ENCODE measurements at places on chromosomes 6 and 20. TPM values are rescaled to one million over a fixed set of nuclear protein-coding genes. Genes with fewer than 3 reads are reported as not detected.

- ATAC-seq = no peak
Observed at GRCh38 chr20:52953020-52953419, 19.1 kb upstream of the TSHZ2 start.

DNA sequence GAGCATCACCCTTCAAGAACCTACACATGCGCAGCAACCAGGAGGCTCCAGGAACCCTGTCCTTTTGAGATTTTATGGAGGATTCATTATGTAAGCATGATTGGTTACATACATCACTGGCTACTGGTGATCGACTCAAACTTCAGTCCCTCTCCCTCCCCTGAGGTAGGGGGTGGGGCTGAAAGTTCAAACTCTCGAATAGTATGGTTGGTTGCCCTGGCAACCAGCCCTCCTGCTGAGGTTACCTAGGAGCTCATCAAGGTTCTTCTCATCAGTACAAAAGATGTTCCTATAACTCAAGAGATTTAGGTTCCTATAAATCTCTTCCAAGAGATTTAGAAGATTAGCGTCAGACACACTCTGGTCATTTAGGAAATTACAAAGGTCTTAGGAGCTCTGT is 21.9 kb upstream of the ZSCAN9 start:
- ATAC-seq = no peak

DNA sequence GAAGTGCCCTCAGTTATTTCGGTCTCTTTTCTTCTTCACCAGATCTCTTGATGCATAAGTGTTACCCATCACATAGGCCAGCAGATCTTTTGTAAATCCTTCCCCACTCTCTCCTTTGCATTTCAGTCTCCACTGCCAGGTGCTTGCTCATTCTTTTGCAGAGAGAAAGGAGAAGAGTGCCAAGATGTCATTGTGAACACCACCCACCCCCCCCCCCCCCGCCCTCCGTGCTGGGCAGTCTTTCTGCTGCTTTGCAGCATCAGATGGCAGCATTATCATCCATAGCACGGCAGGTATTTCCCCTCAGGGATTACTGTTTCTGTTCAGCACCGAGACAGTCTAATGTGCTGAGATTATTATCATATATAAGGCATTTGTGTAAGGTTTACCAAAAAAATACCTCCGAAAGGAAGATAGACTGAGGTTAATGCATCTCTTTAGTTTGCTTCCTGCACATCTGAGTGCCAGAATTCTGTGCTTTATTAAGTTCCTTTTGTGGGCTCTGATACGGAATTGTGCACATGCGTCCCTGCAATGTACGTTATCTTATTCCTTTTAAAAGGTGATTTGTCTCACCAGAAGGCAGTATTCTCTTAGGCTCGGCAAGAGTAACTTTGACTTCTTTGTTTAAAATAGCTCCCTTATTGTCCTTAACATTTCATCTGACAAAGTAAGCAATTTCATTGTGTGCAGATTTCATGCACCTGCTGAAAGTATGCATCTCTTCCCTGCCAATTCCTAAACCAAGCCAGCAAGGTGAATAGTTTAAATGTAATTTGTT is 128.8 kb downstream of the PHACTR1 start:
- ATAC-seq = no peak

DNA sequence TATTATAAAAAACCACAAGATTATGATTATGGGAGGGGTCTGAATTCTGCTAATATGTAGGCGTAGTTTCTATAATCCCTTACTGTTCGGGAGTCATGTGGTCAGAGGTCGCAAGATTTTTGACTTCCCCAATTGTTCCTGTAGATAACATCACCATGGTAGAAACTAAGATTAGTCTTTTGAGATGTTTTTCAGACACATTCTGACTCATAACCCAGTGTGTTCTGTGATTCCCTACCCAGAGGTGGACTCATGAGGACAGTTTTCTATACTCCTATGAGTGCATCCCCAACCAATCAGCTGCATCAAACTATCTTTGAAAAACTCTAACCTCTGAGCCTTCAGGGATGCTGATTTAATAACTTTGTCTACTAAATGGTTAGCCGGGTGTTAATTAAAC is 175.5 kb downstream of the RFPL4B start:
- ATAC-seq = no peak

DNA sequence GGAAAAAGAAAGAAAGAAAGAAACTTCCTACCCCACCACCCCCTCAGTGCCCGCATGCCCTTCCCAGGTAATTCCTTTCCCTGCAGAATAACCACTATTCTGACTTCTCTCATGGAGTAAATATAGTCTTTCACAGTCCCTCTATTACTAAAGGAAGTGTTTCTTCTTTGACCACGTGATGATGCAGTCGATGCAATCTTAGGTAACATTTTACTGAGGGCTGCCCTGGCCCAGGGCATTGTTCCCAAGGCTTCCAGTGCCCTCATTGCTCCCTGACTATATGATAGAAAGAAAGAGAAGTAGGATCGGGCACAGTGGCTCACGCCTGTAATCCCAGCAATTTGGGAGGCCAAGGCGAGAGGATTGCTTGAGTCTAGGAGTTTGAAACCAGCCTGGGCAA is 29.1 kb downstream of the ARHGAP40 start:
- ATAC-seq = no peak

GRCh38 chr6:97195117-97195516 is 87.9 kb downstream of the MMS22L start:
- no peak for ATAC-seq

DNA sequence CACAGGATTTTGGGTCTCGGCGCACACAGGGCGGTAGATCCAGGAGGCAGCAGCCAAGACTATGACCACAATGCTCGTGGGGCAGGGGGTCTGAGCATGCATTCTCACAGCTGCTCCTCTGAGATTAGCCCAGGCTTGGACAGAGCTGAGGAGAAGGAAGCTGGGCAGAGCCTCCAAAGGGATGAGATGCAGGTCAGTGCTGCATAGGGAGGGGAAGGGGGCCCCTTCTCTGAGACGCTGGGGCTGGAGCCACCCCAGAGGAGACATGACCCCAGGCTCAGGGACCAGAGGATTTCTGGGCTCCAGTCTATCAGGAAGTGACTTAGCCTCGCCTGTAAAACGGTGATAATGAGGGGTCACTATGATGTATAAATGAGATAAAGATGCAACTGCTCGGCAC is 93.9 kb downstream of the BFSP1 start:
- no peak for ATAC-seq

DNA sequence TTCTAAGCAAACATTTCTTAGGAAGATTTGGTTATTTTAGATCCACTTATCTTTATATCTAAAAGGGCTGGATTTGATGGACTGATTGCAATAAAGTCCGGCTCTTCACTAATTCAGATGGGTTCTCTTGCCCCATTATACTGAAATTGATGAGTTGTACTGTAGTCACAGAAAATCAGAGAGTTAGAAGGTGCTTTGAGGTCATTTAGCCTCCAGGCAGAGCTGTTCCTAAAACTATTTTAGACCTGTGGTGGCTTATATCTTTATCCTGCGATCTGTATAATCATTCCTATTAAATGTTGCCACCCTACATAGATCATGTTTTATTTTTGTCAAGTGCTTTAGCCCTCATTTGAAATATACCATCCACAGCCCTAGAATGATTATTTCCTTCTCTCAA is 61.3 kb upstream of the ATXN1 start:
- no peak for ATAC-seq

- peak; percentile 24 for ATAC-seq
Observed at GRCh38 chr6:47310131-47310480, 401 bp upstream of the TNFRSF21 start.

DNA sequence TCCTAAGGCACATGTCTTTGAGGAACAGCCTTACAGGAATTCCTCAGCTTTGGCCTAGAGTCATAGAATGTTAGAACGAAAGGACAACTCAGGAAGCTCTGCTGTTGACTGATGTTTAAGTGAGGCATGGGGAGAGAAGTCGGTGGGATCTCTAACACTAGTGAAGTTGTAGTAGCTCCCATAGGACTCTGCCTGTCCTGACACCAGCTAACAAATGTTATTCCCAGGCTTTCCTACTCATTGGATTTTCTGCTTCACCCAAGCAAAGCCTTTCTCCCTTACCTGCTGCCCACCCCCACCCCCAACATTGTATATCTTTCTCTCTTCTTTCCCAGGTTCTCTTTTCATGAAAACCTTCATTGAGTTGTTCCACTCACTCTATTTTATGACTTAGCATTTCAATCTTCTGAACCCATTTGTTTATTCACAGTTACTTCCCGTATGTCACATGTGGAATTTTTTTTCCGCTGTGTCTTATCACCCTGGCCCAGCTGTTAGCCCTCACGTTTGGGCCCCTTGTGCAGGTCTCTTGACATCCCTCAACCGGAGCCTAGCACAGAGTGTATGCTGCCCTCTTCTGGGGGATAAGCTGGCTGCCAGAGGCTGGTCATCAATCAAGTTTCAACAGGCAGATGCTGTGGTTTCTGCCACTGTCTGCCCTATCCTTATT is 39.2 kb upstream of the RNF8 start:
- ATAC-seq = peak; percentile 64

GRCh38 chr6:167921831-167922230 is 75.6 kb upstream of the KIF25 start:
- ATAC-seq = no peak

- no peak for ATAC-seq
Observed at GRCh38 chr20:60816901-60817300, 435.2 kb upstream of the CDH4 start.

DNA sequence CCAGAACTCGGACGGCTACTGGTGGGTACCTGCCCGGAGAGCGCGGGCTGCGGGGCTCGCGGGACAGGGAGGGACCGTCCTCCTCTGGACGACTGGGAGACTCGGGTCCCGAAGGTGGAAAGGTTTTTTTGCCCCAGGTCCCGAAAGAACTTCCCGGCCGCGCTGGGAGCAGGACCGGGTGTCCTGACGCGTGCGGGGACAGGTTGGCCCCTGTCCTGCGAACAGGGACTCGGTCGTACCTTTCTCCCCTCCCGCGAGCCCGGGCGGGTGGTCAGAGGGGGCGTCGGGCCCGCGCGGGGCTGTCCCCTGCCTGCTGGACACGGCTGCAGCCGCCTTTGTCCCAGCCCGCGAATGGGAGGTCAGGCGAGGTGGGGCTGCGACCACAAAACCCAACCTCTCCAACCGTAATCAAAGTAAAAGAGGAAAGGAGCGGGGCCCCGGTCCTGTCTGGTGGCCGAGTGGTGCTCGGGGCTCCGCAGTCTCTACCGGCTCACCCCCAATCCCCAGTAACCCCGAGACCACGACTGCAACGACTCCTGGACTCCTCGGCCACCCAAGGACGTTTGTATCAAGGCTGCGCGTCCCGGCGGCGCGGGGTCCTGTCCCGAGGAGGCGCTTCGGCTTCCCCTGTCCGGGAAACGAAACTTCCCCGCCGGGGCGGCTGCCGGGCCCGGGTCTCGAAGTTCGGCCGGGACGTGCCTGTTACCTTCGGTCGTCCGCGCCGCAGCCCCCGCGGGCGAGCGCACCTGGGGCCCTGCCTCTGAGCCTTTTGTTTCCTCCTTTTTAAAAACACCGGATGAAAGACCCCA is 798 bp downstream of the DSP start:
- no peak for ATAC-seq

DNA sequence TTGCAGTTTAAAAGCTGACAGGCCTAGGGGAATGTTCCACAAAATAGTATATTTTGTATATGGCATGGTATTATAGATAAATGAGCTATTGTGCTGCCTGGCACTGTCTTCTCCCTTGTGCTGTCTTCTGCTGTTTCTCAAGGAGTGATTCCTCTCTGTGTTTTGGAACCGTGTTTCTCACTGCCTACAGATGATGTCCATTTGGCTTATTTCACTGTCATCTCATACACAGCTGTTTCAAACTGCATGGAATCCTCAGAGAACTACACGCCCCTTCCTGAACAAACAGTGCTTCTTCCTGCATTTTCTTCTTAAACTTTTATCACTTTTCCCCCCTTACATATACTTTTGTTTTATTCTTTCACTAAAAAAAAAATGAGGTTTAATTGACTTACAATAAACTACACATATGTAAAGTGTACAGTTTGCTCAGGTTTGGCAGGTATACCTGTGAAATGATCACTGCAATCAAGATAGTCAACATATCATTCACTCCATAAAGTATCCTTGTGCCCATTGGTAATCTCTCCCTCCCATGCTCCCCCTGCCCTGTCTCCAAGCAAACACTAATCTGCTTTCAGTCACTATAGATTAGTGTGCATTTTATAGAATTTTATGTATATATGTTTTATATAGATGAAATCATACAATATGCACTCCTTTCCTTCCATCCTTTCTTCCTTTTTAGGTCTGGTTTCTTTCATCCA is 43.0 kb downstream of the CBFA2T2 start:
- ATAC-seq = no peak

- peak; percentile 47 for ATAC-seq
Observed at GRCh38 chr20:45450097-45450818, 19.3 kb upstream of the WFDC2 start.

DNA sequence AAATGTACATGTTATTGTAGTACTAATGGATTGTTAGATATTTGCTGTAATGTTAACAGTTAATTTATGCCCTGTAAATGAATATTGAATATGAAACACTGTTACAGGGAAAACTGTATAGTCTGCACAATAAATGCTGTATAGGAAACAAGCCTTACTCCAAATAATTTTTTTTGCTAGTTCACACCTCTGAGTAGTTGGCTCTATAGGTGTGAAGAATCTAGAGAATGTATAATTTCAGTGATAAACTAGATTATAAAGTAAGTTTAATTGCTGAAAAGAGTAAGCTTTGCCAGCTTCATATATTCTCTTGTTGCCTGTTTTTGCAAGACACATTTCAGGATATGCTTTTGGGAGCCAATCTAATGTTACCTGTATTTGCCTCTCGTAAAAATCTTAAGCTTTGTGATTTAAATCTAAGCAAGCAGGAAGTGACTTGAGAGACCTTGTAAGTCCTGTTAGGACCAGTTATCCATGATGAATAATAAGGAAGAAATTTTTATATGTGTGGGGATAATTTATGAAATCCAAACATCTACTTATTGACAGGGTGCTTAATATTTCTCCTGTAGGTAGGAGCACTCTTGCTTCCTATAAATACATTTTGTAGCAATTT is 232.4 kb downstream of the ZFAND3 start:
- ATAC-seq = no peak

DNA sequence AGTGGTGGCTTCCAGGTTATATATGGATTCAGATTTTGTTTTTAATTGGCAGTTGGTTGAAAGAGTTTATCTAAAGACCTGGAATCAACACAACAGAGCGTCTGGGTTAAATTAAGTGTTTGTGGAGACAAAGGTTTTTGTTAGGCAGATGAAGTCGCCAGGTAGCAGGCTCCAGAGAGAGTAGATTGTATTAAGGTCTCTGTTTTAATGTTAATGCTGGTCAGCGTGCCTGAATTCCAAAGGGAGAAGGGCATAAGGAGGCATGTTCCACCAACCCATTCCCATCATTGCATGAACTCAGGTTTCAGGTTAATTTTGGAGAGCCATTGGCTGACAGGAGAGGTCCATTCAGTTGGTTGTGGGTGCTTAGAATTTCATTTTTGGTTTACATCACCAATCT is 744.1 kb upstream of the GJE1 start:
- ATAC-seq = no peak

GRCh38 chr6:16148498-16148897 is 19.6 kb downstream of the MYLIP start:
- no peak for ATAC-seq

- no peak for ATAC-seq
Observed at GRCh38 chr6:53540129-53540692, 4.7 kb downstream of the GCLC start.

The RIPOR2 gene
- 113 TPM for total RNA-seq

The SIM1 gene
- not detected for total RNA-seq

The TINAG gene
- total RNA-seq = not detected

The CD24 gene
- total RNA-seq = not detected

The SLC32A1 gene
- not detected for total RNA-seq

The BTN1A1 gene
- not detected for total RNA-seq

The TOMM34 gene
- 40.1 TPM for total RNA-seq

The OR2B6 gene
- total RNA-seq = not detected

The APCDD1L gene
- not detected for total RNA-seq

The ZC2HC1B gene
- not detected for total RNA-seq

The BAK1 gene
- 61.9 TPM for total RNA-seq

The CALHM5 gene
- not detected for total RNA-seq

The GSTA2 gene
- not detected for total RNA-seq

The SLC52A3 gene
- total RNA-seq = not detected

The STX11 gene
- total RNA-seq = 25.9 TPM

All from activated T-helper 17 cell treated with anti-CD3 and anti-CD28 coated beads, Interleukin-2, amount 50 U/mL, for 72 hours (primary cell).